ENCODE measurements at places on chromosomes 5 and 9.

GRCh38 chr9:71620331-71620730 is 148.0 kb downstream of the CEMIP2 start:
- no peak for DNase-seq

DNA sequence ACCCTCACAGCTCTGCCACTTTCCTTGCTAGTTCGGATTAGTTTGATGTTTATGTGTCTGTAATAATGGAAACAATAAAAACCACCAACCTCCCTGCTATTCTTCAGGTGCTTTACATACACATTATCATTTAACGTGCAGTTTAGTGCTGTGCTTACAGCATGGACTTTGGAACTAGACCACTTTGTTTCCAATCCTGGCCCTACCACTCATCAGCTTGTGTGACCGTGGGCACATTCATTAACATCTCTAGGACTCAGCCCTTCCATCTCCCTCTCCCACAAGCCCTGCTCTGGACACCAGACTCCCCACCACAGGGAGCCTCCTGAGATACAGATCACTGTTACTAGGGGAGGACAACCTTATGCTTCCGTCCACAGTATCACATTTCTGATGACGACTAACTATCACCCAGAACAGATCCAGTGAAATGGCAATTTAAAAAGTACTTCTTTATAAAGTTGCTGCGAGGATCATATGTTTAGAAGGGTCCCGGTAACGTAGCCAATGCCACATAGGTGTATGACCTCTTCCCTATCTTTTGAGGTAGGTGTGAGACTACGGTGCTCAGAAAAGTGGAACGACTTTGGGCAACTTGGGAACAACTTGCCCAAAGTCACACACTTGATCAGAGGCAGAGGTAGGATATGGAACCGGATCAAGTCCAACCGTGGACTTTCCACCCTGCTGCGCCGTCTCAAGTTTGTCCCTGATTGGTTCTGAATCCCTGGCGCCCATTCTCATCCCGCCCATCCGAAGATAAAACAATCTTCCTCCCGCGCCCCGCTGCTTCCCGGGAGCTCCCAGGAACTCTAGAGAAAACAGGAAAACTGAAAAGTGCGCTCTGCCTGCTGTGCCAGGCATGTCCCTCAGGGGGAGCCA is 132.4 kb upstream of the NIPBL start:
- no peak for DNase-seq

DNA sequence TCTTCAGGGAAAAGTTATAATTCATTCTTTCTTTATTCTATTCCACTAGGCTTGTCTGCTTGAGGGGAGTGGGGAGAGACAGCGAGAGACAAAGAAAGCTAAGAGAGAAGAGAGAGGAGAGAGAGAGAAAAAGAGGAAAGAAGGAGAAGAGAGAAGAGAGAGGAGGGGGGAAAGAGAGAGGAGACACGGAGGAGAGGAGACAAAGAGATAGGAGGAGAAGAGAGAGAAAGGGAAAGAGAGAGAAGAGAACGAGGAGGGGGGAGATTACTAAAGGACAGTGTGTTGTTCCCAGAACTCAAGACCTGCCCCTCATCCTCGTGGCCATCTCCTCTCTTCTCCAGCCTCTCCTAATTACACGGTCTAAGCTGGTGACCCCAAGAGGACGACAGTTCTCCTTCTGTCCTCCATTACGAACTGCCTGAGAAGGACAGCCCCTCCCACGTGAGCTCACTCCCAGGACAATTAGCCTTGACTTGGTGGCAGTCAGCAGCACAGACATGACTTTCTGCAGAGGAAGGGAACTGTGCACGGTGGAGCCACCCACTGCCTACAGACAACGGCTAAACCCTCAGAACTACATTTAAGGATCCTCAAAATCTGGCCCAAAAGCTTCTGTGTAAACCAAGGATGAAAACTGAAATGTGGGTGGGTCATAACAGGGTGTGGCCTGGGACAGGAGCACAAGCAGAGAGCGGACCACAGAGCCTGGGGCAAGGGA is 99.1 kb downstream of the COL23A1 start:
- DNase-seq: no peak

GRCh38 chr9:115137526-115137925 is 19.6 kb upstream of the TNC start:
- DNase-seq: no peak

DNA sequence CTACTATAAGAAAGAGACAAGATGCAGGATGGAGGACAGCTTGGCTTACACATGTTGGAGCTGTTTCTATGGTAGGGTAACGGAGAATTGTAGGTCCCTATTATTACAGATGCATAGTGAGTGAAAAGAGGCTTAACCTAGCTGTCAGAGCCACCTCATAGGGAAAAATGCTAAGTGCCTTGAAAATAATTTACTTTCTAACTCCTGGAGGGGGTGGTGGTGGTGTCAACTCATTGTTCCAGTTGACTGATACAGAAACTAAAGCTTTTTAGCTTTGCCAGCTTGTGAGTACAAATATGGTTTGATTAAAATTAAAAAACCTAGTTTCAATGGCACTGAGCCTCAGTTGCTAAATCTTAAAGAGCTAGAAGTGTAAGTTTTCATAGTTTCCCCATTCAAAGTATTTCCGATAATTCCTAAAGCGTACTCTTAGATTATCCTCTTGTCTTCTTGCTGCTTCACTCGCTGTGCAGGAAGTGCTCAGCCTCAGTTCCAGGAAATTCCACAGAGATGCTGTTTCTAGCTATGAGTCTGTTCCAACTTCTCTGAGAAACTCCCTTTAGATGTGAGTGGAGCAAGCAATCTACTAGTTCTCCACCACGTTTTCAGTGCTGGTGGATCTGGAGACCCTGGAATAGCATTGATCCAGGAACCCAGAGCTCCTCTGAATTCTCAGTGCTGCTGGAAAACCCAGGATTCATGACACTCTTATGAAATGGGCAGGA is 265.2 kb downstream of the DMAC1 start:
- no peak for DNase-seq

- DNase-seq: no peak
Measured at GRCh38 chr9:114030364-114030763, 47.7 kb downstream of the AMBP start.

- no peak for DNase-seq
Measured at GRCh38 chr5:54616031-54616430, 98.5 kb downstream of the SNX18 start.

DNA sequence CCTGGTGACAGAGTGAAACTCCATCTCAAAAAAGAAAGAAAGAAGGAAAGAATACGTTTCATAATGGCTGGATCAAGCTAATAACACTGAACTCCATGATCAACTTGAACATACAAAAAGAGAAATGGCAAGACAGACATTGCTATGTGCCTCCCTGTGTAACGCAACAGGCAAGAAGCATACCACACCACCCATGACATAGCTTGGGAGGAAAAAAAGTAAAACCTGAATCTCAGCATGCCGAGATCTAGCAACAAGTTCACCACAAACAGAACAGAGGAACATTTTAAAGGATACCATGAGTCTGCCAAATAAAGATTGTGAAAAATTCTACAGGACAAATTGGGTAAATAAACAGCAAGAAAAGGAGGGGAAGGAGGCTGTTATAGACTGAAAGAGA is 26.7 kb downstream of the HOMER1 start:
- no peak for DNase-seq

DNA sequence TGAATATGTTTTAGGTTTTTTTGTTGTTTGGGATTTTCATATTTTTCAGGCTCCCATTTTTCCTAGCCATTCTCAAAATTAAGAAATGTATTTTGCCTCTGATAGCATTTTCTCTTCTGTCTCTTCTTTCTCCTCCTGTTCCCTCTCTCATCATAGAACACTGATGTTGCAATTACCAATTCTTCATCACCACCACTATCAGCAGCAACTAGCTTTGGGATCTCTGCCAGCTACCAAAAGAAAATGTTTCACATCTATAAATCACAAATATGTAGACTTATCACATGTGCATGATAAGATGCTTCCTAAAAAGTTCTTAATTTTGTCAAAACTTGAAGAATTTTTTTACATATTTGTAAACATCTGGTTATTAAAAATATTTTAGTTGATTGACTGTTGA is 887.1 kb downstream of the MAT2B start:
- no peak for DNase-seq

DNA sequence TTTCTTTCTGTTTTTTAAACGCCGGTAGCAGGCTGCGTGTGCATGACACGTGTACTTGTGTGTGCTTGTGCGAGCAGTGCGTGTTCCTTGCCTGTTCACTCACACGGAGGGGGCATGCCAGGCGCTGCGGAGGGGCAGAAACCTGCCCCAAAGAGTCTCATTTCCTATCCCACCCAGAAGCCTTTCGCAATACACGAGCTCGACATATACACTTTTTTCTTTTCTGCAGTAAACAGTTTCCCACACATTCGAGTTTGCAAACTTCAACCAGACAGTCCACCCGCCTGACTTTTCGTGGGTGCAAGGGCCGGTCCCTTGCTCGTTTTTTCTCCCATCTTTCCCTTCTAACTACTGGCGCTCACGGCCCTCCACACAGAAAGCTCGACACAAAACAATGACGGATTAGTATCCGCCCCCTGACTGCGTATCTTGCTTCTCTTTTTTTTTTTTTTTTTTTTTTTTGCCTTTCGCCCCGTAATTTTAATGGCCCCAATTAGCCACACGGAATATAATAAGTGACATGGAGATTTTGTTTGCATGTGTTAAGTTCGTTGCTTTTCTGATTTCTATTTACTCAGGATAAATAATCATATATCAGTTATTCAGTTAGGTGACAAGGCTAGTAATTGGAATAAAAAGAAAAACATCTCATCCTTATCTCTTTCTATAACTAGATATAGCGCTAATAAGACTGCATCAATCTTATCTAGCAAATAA is 5.3 kb upstream of the OTP start:
- no peak for DNase-seq

DNA sequence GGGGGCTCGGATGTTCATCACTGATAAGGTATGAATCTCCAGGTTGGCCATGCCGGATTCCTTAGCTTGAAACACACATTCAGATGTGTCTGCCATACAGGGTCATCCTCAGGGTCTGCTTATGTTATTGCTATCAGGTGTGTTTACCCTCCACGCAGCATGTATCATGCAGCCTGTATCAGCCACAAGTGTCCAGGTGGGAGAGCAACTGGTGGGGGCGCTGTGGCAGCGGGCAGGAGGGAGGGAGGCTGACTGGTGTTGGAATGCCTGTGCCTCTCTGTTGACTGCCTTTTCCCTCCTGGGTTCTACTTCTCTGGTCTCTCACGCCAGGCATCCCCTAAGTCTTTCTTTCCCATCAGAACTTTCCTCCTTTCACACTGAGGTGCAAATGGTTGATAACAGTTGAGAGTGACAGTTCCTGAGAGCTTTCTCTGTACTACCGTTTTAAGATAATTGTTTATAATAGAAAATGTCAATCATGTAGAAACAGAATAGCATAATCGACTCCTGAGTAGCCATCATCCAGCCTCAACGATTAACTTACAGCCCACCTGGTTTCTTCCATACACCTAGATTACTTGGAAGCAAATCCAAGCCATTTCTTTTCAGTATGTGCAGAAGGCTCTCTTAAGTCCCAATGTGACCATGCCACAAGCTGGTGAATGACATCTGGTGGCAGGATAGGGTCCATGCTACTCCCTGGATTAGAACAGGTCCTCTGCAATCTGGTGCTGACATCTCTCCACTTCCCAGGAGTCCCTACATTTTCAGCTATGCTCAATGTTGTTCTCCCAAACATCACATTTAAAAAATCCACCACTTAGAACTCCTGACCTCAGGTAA is 86.6 kb downstream of the ACER2 start:
- DNase-seq: no peak

Data from activated CD8-positive, alpha-beta memory T cell treated with anti-CD3 and anti-CD28 coated beads for 1 hour (primary cell).